ENCODE measurements at places on chromosomes 6 and 20.

DNA sequence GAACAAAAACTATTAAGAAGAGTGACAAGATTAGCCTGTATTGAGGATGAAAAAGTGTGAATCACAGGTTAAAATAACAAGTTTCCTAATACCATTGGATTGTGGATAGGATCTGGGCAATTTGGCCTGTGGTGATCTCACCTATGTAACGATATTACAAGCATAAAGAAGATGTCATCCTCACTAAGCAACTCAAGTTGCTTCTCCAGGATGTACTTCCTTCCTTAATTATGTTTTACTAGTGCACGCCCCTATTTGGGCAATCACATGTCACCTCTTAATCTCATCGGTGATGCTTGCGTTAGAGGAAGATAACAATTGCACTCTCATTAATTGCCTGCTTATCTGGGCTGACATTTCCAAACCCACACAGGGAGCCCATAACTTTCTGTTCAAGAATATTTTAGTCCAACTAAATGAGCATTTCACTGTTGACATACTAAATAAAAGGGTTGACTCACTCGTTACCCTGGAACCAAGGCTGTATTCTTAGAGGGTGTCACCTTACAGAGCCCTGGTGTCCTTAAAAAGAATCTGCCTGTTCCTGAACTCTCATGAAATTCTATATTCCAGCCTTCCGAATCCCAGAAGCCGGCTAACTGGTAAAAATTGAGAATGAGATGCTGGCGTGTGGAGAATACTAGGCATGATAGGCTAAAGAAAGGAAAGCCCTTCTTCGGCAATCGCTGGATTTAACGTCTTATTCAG, 88.2 kb upstream of the ATXN1 start:
- DNase-seq, result no peak

GRCh38 chr20:2652724-2653555, 508 bp downstream of the NOP56 start:
- DNase-seq, result peak; percentile 94

GRCh38 chr6:69985180-69985579, 118.8 kb downstream of the COL19A1 start:
- no peak for DNase-seq

DNA sequence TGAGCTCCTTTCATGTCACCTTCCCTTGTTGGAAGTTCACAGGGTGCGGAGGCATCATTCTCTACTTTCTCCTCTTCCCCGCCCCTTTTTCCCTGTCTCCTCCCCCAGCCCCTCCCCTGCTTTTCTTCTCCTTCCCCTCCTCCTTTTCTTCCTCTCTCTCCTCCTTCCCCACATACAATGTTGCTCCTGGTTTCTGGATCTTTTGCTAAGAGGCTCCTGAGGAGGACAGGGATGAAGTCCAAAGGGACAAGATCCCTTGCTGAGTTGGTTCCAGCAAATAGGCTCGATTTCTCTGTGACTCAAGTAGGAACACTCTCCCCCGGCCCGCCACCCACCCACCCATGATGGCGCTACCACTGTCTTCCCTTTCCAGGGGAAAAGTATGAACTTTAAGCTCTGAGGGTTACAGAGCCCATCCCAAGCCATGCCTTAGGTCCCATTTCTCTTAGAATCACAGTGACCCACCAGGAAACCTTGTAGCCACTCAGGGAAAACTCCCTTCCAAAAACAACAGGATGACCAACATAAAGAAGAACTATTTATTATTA, 852 bp upstream of the TFEB start:
- DNase-seq, result no peak

DNA sequence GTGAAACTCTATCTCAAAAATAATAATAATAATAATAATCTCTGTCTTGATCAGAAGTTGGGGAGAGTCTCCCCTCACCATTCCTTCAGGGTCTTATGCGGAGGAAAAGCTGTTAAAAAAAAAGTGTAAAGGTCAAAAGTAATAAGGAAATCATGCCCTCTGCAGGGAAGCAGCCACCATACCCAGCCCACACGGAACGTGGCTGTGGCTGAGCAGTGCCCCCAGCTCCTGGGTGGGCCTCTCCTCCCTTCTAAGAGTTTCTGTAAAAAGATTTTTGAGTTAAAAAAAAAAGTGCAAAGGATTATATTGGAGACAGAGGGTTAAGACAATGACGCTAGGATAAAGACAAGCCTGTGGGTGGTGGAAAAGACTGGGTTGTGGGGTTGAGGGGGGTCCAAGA, 29.3 kb upstream of the ITCH start:
- DNase-seq, result no peak

GRCh38 chr6:52871621-52872020, 31.0 kb upstream of the GSTA5 start:
- DNase-seq, result no peak

GRCh38 chr6:156652231-156652750, 124.9 kb upstream of the ARID1B start:
- DNase-seq, result no peak

DNA sequence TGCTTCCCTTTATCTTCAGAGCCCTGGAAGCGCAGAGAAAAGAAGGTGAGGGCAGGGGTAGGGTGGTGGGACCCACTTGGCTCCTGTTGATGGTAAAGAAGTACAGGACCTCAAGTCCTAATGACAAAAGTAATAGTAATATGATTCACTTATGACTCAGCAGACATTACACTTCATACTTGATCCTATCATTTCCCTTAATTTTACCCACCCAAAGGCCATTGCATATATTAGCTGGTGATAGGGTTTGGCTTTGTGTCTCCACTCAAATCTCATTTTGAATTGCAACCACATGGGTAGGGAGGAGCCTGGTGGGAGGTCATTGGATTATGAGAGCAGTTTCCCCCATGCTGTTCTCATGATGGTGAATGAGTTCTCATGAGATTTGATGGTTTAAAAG, 880.7 kb downstream of the KIF16B start:
- DNase-seq, result no peak

DNA sequence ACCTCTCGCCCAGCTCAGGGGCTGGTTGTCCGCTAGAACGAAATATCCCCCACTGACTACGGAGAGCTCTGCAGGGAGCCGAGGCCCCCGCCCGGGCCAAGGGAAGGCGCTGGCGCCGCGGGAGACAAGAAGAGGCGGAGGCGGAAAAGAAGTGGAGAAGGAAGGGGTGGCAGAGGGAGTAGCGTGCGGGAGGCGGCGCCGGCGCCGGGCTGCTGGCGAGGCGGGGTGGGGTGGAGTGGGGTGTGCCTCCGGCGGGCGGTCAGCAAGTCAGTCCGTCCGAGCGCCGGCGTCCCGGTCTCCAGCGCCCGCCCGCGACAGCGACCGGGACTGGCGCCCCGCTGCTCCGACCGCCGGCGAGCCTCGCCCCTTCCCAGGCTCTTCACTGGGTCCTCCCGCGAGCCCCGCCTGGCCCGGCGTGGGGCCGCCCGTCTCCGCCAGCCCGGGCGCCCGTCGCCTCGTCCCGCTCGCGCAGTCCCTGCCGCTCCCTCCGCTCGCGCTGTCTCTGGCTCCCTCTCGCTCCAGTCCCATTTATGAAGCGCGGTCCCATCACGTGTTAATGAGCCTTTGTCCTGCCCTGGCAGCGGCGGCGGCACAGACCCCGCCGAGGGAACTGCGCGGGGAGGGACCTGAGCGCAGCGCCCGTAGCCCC, at the start of gene CNR1:
TSS of gene CNR1 (minus strand) at position 504 of the 649 bp plus-strand sequence. CDS start 21,073 bp downstream, outside the sequence.
- DNase-seq, result peak; percentile 89

GRCh38 chr6:153580776-153581175, 449.7 kb upstream of the RGS17 start:
- DNase-seq, result no peak

GRCh38 chr6:117359581-117359980, 66.2 kb downstream of the ROS1 start:
- no peak for DNase-seq

GRCh38 chr6:30970946-30971345, 12.6 kb upstream of the MUC21 start:
- no peak for DNase-seq

- DNase-seq, result no peak
Observed at GRCh38 chr6:161918109-161918531, 644.3 kb upstream of the AGPAT4 start.

- DNase-seq, result no peak
Observed at GRCh38 chr6:50259903-50260302, 210.2 kb upstream of the DEFB112 start.

DNA sequence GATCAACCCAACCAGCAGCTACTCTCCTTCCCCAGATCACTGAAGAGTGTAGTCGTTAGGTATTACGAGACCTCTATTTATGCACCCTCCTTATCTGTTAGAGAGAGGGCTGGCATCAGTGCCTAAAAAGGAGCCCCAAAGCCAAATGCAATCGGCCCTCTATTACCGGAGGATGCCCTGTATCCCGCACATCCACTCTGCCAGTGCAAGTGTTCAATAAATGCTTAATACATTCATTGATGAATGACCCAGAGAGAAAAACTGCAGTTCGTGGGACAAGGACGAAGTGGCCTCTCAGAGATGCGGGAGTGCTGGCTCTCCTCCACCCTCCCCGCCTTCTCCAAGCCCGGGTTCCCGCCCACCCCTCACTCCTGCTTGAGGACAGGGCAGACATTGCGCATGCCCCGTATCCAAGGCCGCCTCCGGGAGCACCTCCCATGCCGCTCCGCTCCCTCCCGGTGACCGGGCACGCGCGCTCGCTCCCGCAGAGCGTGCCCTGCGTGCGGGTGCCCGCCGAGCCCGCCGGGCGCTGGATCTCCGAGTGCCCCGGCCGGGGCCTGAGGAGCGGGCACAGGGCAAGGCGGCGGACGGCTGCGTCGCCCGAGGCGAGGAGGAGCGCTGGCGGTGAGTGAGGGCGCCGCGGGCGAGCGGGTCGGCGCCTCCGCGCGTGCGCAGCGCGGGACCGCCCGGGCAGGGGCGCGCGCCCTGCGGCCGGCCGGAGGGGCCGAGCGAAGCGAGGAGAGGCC, 27.2 kb upstream of the BTBD3 start:
- DNase-seq, result peak; percentile 97

GRCh38 chr6:84457276-84457675, 229.8 kb upstream of the CEP162 start:
- no peak for DNase-seq

DNA sequence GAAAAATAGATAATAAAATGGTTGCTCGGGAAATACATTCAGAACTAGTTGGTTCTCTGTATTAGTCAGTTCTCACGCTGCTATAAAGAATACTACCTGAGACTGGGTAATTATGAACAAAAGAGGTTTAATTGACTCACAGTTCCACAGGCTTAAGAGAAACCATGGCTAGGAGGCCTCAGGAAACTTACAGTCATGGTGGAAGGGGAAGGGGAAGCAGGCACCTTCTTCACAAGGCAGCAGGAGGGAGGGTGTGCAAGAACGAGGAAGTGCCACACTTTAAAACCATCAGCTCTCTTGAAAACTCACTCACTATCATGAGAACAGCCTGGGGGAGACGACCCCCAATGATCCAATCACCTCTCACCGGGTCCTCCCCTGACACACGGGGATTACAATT, 24.2 kb upstream of the SNX9 start:
- DNase-seq, result no peak

DNA sequence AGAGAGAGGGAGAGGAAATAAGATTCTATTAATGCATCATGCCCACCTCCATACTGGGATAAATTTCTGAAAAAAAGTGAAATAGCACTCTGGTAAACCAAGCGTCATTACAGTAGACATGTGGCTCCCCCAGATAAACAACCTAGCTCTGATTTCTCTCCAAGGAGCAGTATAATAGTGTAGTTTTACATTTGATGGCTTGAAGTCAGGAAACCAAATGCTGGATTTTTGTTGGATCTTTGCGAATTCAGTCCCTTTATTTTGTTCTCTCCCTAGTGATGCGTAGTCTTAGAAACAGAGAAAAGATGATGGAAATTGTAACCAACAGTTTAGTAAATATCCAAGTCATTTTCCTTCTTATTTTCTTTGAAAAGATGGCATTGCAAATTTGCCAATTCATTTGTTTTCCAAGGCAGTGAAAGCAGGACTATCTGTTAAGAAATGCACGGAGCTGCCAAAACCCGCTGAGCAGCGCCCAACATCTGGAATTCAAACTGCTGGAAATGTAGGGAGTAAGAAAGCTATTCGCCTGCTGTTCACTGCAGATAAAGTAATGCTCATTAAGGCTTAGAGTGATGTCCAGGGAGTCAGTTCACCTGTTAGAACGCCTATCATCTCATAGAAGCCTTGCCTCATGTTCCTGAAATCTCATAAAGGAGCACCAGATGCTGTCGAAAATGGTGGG, 85.7 kb upstream of the DOK5 start:
- no peak for DNase-seq

DNA sequence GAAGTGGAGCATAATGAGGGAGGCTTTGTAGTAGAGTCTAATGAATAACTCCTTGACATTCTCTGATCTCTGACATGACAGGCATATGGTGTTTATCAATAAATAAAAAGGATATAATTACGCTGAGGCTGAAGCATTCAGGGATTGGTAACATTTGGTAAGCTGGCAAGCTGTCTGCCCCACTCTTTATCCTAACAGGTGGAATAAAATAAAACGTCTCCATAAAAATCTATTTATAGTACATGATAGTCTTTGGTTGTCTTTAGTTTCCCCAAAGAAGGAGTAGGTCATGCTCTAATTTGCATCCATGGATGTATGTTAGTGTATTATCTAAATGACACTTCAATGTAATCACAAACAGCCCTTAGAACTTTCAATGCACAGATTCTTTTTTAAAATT, 30.9 kb upstream of the RBM24 start:
- DNase-seq, result no peak

GRCh38 chr20:45946149-45946970, 11.9 kb downstream of the PCIF1 start:
- no peak for DNase-seq

DNA sequence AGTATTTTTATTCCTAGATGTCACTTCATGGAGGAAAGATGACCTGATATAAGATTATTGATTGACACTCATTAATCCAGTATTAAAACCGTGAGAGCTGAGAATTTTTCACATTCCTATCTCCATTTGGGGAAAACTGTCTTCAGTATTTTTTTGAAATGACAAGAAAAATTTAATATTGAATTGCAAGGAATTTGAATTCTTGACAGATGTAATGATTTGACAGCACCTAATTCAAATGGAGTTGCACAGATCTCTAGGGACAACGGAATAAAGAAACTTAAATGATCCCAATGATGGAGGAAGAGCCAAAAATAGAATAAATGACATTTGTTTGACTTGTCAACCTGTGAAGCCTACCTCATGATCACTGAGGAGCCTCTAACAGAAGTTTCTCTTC, 1591.4 kb downstream of the HACE1 start:
- no peak for DNase-seq

DNA sequence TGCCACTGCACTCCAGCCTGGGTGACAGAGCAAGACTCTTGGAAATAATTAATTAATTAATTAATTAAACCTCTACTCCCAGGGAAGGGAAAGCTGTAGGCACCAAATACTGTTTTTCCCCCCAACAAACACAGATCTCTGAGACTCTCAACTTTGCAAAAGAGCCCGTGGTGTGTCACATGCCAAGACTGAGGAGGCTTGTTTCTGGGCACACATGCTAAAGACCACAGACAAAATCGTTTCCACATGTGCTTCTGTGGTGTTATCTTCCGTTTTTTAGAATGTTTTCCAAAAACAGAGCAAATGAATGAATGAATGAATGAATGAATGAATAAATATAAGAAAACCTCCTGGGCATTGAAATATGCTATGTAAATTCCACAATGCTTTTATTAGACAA, 55.6 kb upstream of the ATXN1 start:
- DNase-seq, result no peak

Measured in posterior cingulate gyrus (tissue), 11 donors.